ENCODE measurements at places on chromosomes 5 and 9. TPM values are rescaled to one million over a fixed set of nuclear protein-coding genes. Genes with fewer than 3 reads are reported as not detected.

PCDHB16 gene
- 0.66 TPM for polyA plus RNA-seq

LHX3 gene
- not detected for polyA plus RNA-seq

LCN9 gene
- polyA plus RNA-seq = not detected

GABRA6 gene
- polyA plus RNA-seq = not detected

TRIM7 gene
- polyA plus RNA-seq = 1.1 TPM

NEUROG1 gene
- polyA plus RNA-seq = not detected

PRRX2 gene
- 15.0 TPM for polyA plus RNA-seq

DNA sequence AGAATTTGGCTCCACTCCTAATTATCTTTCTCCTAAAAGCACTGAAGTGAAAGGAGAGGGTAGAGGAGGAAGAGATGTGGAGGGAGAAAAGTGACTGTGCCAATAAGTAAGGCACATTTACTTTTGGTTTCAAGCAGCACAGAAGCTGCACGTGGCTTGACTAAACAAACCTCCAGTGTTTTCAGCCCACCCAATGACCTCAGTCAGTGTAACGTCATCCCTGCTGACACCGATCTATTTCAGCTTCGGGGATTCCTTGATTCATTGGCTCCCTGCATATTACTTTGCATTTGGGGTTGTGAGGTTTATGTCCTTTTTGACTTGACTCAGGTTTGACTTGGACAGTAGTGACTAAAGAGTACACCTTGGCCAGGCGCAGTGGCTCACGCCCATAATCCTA, 35.6 kb upstream of the NIM1K start:
- DNase-seq = no peak

GRCh38 chr9:104758974-104759373, 5.0 kb upstream of the NIPSNAP3B start:
- no peak for DNase-seq

DNA sequence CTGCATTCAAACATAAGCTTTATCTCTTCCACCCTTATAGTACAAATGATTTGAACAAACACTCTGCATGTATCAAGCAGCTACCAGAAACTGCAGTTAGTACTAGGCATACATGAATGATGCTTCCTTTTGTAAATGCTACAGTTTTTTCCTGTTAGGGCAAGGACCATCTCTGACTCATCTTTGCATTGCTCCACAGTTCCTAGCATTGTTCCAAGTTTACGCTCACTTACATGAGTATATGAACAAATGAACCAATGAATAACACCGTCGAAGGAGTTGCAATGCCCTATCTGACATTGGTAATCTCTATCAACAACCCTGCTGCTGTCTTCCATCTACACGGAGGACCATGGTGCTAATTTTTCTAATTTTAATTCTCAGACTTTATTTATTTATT, 2.1 kb upstream of the ALDH7A1 start:
- peak; percentile 51 for DNase-seq

All from AG04450 (cell line).